Psoas muscle (tissue), 8 donors: ENCODE measurements at places on chromosomes 5 and 9. TPM values are rescaled to one million over a fixed set of nuclear protein-coding genes. Genes with fewer than 3 reads are reported as not detected.

Gene LRRC70
- 0.32 TPM for total RNA-seq

Gene RASGEF1C
- total RNA-seq = not detected

Gene RNF180
- 8.9 TPM for total RNA-seq

Gene IFNA2
- not detected for total RNA-seq

DNA sequence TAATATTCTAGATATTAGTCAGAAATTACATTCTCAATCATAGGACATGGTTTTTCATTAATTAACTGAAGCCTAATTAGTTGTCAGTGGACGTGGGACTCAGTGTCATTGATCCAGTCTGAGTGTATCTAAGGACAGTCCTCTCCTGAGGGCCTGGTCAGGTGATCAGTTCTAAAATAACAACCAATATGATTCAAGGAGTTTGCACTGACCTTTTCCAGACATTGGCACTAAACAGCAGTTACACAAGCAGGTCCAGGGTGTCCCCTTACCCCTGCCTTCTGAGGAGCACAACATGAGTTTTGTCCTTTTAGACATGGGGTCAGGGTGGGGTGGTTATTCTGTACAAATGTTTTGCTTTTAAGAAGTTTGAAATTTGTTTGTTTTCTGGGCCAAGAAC lies 97.8 kb downstream of the CMYA5 start:
- no peak for DNase-seq

DNA sequence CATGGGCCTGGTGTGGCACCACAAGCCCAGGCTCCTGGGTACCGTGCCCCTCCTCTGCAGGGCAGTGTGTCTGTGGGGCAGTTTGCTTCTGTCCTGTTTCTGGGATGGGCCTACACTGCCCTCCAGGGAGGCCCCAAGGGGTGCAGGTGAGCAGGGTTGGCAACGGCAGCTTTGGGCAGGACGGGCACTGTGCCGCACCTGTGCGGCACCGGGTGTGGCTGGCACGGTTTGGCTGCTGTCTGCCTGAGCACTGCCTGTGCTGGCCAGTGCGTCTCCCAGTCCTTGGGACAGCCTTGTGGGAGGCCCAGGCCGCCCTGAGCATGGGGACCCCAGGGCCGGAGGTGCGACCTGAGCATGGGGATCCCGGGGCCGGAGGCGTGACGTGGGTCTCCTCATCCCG lies 37.2 kb downstream of the RXRA start:
- DNase-seq = no peak

DNA sequence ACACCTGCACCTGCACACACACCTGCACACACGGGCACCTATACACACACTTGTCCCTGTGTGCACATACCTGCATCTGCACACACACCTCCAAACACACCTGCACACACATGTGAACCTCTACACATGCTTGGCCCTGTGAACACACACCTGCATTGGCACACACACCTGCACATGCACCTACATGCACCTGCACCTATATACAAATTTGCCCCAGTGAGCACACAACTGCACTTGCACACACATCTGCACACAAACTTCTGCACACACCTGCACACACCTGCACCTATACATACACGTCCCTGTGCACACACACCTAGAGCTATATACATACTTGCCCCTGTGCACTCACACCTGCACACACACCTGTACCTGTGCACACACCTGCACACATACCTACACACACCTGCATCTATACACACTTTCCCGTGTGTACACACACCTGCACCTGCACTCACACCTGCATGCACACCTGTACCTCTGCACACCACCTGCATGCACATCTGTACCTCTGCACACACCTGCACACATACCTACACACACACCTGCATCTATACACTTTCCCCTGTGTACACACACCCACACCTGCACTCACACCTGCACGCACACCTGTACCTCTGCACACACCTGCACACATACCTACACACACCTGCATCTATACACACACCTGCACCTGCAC lies 21.5 kb upstream of the LPCAT1 start:
- DNase-seq = no peak

- no peak for DNase-seq
These were observed 60.5 kb upstream of the GAS1 start for GRCh38 chr9:87007711-87008366.

Gene PCDHB14
- 0.48 TPM for total RNA-seq

- DNase-seq = no peak
These were observed 209.1 kb downstream of the MAPKAP1 start for GRCh38 chr9:125497906-125498305.

Gene ACER2
- 1.9 TPM for total RNA-seq

DNA sequence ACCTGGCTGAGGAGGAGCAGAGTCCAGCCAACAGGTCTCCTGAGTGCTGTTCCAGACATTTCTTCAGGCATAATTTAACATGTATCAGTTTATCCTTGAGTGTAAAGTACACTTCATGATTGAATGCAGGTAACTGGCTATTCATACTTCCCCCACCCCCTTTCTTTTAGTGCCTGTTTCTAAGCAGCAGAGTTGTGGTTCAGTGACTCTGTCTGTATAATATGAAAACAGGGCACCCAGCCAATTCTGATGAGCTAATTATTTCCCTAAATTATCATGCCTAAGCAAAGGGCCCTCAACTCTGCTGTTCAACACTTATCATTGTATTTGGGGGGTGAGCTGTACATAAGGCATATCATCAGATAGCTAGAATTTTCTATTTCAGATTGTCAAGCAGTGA lies 51.9 kb upstream of the ZSWIM6 start:
- no peak for DNase-seq
